ENCODE measurements at places on chromosomes 6 and 20.

DNA sequence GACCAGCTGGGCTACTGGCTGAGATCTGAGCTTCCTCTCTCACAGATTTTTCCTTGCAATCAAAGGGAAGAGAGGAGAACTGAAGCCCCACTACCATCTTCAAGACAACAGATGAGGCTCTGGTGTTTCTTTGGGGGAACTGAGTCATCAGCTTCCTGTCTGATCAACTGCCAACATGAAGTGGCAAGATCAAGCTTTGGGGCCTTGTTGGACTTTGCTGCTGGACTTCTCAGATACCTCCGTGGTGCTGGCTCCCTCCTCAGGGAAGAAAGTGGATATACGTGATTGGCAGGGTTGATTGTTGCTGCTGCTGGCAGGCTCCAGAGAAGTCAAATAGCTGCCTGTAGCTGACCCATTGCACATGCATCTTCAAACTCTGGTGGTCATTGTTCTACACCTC lies 3.6 kb upstream of the TOX2 start:
- no peak for DNase-seq

DNA sequence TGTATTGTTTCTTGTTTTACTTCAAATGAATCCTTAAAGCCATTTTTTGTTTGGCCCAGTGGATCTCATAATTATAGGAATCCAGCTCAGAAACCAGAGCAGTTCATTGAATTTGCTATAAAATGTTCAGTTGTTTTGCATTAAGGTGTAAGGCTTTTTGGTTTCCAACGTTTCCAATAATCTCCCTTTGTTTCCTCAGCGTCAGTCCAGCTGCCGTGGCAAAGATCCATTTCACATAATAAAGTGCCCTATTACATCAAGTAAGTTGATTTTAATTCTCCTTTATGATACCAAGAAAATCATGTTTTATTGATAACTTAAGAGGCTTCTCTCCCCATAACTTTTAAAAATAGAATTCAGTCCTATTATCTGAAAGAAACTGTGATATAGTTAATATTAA lies 472.6 kb downstream of the UTRN start:
- no peak for DNase-seq

DNA sequence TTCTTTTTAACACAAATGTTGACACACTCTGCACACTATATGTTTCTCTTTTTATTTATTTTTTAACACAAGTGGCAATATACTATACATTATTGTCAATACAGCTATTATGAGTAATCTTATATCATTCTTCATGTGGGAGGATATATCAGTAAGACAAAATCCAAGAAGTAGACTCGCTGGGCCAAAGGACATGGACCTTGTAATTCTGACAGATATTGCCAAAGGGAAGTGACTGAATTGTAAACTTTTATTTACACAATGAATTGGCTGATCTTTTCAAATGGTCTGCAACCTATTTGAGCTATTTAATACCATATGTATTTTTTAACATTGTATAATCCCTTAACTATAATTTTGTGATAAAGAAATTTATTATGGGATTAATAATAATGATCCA lies 56.0 kb downstream of the CCDC170 start:
- no peak for DNase-seq

GRCh38 chr20:63293871-63294535 lies 1.0 kb downstream of the COL20A1 start:
- DNase-seq = no peak

Data from GM12892 (cell line).